ENCODE measurements at places on chromosomes 1 and 21.

DNA sequence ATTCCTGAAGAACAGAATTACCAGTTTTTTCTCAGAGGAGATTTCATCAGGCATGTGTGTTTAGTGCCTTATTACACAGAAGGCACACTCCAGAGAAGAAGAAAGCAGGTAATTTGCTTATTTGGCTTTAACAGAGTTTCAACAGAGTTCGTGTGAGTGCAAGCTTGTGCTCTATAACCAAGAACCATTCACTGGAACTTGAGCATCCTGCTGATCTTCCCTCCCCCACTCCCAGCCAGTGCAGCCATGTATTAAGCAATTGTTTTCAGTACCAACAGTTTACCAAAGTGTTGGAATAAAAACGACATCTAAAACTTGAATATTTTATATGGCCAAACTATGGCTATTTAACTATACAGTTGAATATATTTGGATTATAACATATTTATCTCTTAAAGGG, 4.3 kb downstream of the MGST3 start:
- no peak for DNase-seq

- DNase-seq, result no peak
Observed at GRCh38 chr1:214404154-214404553, 123.2 kb downstream of the SMYD2 start.

DNA sequence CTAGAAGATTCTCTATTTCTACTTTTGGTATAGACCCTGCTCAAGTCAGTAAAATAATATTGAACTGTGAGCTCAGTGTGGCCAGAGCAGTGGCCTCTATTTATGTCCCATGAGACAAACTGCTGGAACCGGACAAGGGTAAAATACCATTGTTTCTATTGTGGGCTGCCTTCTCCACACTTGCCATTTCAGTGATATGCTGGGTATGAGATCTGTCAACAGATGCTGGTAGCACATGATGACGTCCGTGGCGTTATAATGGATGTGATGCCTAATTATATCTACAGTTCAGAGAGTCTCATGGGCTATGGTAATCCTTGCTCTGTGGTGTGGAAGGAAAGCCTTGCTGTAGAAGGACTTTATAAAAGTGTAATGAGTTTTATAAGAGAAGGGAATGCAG, 2.4 kb downstream of the ACTN2 start:
- DNase-seq, result no peak

- DNase-seq, result no peak
Observed at GRCh38 chr21:37244501-37245095, 22.5 kb downstream of the VPS26C start.

- no peak for DNase-seq
Observed at GRCh38 chr1:214420341-214420740, 131.1 kb downstream of the PTPN14 start.

DNA sequence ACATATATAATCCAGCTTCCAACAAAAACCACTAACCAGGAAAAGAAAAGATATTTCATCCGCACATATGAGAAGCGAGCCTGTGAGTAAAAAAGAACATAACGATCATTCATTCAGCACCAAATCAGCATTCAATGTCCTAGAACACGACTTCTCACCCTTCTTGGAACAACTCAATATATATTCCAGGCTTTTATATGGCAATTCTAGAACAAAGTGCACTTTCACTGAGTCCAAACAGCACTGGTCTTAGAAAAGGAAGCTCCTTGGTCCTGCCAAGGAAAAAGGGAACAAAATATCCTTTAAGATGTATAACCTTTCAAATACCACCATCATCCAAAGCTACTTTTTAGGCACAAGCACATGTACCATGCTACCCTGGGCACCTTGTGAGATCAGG, 44.5 kb downstream of the RPL5 start:
- DNase-seq, result no peak

GRCh38 chr21:40054403-40054802, 187.2 kb downstream of the PCP4 start:
- DNase-seq, result no peak

DNA sequence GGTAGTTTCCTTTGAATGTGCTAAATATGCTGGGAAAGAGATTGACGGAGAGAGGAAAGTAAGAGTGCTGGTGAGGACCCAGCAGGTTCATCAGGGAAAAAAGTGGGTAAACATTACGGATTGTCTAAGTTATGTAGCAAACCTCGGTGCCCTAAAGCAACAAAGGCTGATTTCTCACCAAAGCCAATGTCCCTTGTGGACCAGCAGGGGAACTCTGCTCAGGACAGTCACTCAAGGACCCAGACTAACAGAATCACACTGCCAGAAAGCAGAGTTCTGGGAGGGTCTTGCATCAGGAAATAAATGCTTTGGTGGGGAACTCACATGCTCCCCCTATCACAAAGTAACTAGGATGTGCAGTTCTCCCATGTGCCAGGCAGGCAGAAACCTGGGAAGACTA, 1.7 kb upstream of the IKBKE start:
- no peak for DNase-seq

- DNase-seq, result peak; percentile 54
Observed at GRCh38 chr1:233790662-233791371, 113.7 kb upstream of the SLC35F3 start.

- no peak for DNase-seq
Observed at GRCh38 chr1:58361134-58361533, 185.4 kb downstream of the OMA1 start.

- DNase-seq, result no peak
Observed at GRCh38 chr21:26225046-26225445, 54.5 kb upstream of the APP start.

DNA sequence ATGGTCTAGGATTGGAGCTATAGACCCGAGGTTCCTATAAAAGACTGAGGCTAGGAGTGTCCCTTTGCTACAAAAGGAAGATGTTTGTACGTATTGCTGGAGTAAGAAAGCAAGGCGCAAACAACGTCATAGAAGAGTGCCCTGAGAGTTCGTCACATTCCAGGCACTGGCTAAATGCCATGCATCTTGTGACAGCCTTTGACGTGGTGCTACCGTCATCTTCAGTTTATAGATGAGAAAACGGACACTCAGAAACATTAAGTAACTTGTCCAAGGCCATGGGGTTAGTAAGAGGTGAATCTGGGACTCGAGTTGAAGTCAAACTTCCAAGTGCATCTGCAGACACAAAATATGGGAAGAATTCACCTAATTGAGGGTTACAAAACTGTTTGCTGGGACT, 104.2 kb upstream of the SLC45A1 start:
- DNase-seq, result no peak

- DNase-seq, result no peak
Observed at GRCh38 chr1:204615881-204616280, 69.7 kb downstream of the LRRN2 start.

DNA sequence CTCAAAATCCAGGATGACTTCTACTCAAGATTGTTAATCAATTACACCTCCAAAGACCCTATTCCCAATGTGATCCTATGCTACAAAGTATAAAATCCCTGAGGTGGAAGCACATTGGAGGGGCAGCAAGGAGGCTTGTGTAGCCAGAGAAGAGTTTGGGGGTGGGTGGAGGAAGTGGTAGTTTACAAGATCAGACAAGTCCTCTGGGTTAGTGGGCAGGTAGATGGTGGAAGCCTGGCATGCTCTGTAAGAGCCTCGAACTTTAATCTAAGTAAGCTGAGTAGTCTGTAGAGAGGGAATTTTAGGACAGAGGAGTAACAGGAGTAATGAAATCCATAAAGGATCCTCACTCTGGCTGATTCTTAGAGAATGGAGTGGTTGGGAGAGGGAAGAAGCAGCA, 65.0 kb upstream of the KCTD3 start:
- no peak for DNase-seq

DNA sequence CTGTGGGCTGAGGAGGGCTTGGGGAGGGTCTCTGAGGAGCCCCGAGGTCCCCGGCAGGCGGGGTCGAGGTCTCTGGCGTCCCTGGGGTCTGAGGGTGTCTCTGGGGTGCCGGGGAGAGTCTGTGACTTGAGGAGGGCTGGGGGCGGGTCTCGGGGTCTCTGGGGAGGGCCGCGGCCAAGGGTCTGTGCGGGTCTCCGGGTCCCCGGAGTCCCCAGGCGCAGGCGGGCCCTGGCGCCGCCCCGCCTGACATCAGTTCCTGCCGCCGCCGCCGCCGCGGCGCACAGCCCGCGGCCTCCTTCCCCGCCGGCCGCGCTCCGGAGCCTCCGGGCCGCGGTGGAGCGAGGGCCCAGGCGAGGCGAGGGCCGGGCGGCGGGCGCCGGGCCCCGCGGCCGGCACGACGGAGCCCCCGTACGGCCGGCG, at the start of gene PLEKHM2:
PLEKHM2 (plus strand) TSS at position 279 of the 420 bp plus-strand sequence. CDS start 239 bp downstream, outside the sequence.
- DNase-seq, result peak; percentile 79

GRCh38 chr1:83641206-83641658, 357.7 kb downstream of the TTLL7 start:
- DNase-seq, result no peak

DNA sequence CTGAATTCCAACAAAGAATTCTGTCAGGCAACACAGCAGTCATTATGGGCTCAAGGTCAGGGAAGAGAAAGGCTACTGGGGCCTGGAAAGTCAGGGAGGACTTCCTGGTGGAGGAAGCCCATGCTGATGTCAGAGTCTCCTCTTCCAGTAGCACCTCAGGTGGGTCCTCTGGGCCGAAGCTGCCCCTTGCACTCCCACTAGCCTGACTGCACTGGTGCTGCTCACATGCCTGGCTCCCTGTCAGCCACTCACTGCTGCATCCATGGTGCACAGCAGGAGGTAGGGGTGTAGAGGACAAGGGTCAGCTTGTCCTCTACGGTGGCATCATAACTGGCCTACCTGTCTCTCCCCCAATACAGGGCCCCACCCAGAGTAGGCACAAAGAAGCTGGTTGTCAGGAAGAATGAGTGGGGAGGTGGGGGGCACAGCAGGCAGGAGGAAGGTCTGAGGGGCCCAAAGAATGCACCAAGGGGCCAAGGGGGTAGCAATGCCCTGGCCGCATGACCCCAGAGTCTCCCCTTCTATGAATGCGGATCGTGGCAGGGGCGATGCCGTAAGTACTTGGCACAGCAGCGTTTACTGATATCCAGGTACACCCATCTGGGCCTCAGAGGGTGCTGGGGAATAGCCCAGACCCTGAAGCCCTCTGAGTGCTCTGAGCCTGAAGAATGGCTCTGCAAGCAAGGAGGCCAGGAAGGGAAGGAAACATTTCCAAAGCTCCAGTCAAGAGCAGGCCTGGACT, 80.3 kb downstream of the GLIS1 start:
- no peak for DNase-seq

GRCh38 chr1:167467126-167467710, 51.1 kb downstream of the CD247 start:
- DNase-seq, result no peak

- peak; percentile 18 for DNase-seq
Observed at GRCh38 chr21:17513214-17514123, 626 bp downstream of the CXADR start.

GRCh38 chr1:227891955-227892488, 55.7 kb downstream of the WNT9A start:
- no peak for DNase-seq

DNA sequence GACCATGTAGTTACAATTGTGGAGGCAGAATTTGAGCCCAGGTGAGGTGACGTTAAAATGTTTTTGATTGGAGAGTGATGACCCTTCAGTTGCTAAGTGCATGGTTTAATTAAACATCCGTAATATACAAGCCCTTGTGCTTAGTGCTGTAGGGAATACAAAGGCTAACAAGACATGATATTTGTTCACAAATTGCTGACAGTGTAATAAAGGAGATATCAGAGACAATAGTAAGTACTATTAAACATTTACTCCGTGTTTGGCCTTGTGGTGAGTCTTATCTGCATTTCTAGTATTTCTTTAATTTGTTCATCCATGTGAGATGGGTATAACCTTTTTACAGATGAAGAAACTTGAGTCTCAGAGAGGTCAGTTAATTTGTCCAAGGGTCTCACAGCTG, 37.9 kb downstream of the RLF start:
- no peak for DNase-seq

DNA sequence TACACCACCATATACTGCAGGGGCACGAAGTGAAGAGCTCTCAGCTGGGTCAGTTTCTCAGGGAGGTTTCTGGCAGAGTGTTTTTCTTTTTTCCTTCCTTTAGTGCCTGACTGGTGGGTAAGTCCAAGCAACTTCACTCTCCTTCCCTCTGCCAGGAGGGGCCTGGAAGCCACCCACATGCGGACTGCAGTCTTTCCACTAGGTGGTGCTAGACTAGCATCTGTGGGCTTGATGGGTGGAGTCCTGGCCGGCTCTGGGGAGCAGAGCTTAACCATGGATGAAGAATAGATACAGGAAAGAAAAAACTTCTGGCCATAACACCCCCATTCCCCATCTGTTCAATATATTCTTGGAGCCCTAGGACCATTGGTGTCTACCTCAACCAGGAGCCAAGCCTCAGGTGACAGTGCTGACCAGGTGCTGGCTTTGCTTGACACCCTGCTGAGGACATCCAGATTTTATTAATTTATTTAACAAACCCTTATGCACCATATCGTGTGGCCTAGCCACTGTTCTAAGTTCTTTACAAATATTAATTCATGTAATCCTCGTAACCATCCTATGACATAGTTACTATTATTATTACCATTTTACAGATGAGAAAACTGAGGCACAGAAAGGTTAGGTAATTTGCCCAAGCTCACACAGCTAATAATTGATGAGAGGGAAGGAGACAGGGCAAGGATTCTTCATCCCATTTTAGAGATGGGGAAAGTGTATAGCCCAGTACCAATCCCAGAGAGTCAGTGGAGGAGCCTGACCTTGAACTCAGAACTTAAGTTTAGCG, 126.7 kb upstream of the CSF3R start:
- peak; percentile 72 for DNase-seq

- DNase-seq, result no peak
Observed at GRCh38 chr1:175522880-175523279, 220.5 kb downstream of the TNR start.

DNA sequence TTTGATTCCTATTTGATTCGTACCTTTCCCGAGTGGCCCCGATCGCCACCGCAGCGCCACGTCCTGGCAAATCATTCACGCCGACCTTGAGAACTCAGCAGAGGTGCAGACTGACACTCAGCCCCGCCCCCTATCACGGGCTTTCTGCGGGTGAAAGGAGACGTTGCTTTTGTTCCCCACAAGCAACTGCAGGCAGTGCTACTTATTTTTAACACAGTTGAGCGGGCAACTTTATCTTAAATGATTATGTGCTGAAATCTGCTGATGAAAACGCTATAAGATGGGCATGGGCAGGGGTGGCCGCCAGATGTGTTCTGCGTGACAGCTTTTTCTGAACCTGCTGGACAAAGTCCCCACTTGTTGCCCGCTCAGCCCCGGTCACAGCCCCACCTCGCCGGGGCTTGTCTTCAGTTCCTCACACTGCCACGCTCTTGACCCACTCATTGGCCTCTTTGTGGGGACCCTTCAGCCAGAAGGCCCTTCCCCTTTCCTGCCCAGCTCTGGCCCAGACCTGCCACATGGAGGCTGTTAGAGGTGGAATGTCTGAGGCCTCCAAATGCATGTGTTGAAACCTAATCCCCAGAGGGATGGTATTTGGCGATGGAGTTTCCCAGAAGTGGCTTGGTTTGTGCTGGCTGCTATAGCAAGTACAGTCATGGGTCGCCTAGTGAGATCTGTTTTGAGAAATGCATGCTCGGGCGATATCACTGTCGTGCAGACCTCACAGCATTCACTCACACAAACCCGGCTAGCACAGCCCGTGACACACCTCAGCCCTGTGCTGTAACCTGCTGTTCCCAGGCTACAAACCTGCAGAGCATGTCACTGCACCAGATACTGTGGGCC, 15.7 kb upstream of the PDXK start:
- no peak for DNase-seq

- DNase-seq, result no peak
Observed at GRCh38 chr1:55195521-55196233, 19.5 kb downstream of the USP24 start.
